ENCODE measurements at places on chromosomes 6 and 20.

- DNase-seq = no peak
Measured at GRCh38 chr6:77561768-77562314, 91.0 kb upstream of the MEI4 start.

DNA sequence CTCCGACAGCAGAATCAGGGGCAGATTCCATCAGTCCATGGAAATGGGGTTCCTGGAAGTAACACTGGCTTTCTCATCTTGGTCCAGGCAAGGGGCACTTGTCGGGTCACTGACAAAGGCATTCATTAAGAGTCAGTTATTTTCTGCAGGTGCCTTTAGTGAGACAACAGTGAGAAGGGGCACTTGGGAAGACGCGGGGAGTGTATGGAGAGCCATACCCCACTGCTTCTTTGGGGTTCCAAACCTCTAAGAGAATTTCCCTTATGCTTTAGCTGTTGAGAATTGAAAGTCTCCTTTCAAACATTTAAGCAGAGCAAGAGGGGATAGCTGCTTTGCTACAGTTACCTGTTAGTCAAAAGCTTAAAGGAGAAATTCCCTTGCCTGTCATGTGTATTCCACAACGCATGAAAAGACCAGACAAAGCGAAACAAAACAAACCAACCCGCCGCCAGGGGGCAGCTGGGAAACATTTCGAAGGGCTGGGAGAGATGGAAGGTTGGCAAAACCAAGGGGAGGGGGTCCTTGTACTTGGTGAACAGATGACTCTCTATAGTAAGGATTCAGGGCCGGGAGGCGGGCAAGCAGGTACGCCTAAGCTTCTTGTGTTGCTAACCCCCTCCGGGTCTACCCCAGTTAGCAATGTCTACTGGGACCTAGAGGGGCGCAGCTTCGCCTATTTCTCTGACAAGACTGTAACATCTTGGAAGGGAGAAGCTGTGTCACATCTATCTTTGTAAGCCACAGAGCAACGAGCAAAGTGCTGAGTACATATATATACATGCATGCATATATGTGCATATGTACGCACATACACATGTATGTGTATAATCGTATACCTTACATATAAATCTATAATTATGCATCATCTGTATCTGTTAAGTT, 474.9 kb upstream of the AGPAT4 start:
- DNase-seq = no peak

DNA sequence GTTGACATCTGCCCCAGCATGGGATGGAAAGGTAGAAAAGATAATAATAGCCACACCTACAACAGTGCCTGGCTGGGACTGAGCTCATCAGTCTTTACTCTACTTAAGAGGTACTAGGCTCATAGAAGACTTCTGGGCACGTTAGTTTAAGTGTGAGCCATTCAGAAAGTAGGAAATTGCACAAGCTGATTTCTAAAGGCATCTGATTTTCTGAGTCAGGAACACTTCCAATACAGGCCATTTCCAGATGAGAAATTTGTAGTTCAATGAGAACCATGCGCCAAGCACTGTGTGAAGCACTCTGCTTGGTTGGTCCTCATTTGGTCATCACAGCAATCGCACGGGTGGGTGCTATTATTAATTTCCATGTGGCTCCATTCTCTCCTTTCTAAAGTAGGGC, 42.3 kb downstream of the MOCS1 start:
- DNase-seq = no peak

DNA sequence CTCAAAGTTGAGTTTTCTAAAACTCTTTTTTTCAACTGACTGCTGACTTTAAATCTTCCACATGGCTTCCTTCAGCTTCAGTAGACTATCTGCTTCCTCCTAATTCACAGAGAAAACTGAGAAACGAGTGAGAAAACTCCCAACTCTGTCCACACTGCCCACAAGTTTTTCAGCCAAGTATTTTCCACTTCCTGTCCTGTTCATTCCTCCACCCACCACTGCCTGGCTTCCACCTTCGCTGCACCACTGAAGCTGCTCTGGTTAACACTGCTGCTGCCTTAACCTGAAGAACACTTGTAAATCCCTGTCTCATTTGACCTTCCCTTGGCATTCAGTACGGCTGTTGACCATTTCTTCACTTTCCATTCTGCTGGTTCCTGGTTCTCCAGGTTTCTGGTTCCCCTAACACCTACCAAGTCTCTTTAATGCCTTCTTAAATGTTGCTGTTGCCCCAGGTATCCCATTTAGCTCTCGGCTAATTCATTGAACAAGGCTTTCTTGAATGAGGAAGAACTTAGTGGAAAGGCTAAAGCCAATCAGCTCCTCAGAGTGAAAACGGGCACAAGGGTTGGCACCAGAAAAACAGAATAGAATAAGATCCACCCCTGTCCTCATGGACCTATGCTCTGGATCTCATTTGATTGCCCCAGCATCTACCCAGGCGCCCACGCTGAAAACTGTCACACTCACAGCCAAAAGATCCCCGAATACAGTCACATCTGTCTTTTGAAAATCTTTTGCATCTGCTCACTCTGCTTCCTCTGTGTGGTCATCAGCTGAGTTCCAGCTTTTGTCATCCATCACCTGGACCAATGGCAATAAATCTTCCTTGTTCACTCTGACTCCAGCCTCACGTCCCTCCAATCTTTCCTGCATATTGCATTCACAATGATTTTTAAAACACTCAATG, 104.4 kb upstream of the TAB2 start:
- peak; percentile 14 for DNase-seq

- no peak for DNase-seq
Measured at GRCh38 chr6:2792330-2793110, 27.3 kb downstream of the WRNIP1 start.

DNA sequence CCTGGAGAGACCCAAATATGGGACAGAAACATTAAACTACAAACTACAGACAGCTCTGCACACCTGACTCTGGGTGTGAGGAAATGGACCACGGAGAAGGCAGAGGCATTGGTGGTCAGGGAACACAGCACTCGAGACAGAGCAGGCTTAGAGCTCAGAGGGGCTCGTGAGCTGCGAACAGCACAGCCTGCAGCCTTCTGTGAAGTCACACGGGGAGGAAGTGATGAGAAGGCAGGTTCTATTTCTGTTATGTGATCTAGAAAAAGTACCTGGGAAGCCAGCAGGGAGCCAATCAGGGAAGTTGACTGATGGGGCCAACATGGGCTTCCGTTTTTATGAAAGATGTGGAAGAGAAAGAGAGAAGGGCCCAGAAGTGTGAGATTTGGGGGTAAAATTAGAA, 88.9 kb upstream of the SNAP25 start:
- no peak for DNase-seq

- DNase-seq = no peak
Measured at GRCh38 chr20:40959325-40960092, 69.1 kb upstream of the TOP1 start.

DNA sequence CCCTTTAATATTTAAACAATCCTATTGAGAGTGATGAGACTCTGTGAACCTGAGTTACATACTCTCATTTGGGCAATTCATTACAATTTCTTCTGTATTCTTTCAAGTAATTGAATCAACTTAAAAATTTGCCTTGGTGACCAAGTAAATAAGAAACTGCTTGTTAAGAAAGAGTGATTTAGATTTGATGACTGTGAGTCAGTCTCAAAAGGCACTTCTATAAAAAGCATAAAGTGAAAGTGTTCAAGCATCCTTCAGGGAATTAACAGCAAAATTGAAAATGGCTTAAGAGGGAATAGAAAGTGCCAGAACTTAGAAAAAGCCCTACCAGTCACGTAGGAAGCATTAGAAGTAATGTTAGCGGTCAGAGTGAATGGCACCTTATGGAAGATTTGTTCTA, 654.7 kb downstream of the EPM2A start:
- no peak for DNase-seq

DNA sequence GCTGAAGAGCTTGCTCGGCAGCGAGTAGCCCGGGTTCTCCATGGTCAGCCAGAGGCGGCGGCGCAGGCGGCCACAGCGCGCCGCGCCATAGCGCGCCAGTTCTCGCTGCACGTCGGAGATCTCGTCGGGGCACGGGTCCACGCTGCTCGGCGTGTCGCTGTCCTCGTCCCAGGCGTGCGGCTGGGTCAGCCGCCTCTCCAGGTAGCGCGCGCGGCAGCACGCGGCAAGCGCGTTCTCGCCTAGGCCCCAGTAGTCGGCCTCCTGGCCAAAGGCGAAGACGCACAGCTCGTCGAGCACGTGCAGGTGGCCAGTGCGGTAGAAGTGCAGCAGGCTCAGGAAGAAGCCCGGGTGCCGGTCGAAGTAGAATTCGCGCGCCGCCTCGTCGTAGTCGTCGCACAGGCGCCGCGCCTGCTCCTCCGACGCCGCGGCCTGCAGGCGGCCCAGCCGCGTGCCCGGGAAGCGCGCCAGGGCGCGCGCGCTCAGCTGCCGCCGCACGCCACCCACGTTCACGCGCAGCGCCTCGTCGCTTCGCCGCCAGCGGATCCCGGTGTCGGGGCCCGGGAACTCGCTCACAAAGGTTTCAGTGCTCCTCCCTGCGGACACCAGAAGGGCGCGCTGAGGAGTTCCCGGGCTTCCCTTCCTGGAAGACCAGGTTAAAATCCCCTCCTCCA, 2.7 kb downstream of the KCNS1 start:
- DNase-seq = no peak

GRCh38 chr20:8161264-8162071, 29.4 kb downstream of the PLCB1 start:
- no peak for DNase-seq

GRCh38 chr6:81326881-81327561, 425.5 kb downstream of the TENT5A start:
- no peak for DNase-seq

DNA sequence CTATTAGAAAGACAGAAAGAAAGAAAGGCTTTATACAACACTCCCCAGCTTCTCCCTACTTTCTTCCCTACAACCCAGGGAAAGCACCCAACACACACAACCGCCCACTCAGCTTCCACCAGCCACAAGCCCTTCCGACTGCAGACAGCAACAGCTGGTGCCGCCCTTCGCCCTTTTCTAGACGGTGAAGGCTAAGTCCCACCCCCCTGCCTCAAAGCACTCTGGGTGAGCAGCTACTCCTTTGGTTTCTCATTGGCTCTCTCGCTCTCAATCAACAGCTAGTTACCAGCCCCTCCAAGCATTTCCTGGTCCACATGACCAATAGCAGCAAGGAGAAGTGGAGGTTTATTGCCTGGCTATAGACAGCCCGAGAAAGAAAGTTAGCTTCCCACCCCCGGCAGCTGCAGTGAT, 230.1 kb upstream of the MOCS1 start:
- DNase-seq = no peak

- DNase-seq = no peak
Measured at GRCh38 chr6:12482386-12483375, 192.5 kb downstream of the EDN1 start.

GRCh38 chr20:33871362-33871761, 60.2 kb downstream of the CHMP4B start:
- DNase-seq = no peak

DNA sequence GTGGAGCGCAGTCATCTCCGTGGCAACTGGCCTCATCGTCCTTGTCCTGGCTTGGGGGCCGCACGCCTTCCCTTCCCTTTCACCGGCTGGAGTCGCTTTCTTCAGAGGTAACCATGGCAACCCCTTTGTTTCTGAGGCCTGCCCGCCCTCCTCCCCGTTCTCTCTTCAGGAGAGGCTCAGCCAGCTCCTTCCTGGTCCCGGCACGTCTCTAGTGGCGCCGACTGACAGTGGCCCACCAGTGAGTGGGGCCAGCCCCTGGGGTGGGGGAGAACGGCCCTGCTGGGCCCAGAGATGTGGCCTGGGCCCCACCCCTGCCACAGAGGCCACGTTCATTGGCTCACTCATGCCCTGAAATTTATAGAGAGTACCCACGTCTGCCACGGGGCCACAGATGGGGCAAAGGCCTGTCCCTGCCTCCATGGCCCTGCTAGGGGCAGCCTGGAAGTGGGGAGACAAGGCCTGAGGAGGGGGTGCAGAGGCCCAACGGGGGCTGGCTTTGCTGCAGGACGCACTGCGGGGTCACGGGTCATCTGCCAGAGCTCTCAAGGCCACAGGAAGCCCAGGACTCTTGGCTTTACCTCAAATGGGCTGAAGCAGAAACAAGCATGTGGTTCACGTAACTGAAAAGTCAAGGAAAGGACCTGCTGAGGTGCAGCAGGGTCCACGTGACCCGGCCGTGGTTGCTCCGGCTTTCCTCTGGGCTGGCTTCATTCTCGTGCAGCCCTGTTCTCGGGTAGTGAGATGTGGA, 1.4 kb upstream of the OSBPL2 start:
- no peak for DNase-seq
